Right ventricle myocardium inferior (tissue), 1 donor: ENCODE measurements at places on chromosomes 4 and X. TPM values are rescaled to one million over a fixed set of nuclear protein-coding genes. Genes with fewer than 3 reads are reported as not detected.

The AMBN gene
- total RNA-seq, result not detected

The CSAG1 gene
- total RNA-seq, result not detected

The MMGT1 gene
- total RNA-seq, result 22.4 TPM

The BRS3 gene
- not detected for total RNA-seq

DNA sequence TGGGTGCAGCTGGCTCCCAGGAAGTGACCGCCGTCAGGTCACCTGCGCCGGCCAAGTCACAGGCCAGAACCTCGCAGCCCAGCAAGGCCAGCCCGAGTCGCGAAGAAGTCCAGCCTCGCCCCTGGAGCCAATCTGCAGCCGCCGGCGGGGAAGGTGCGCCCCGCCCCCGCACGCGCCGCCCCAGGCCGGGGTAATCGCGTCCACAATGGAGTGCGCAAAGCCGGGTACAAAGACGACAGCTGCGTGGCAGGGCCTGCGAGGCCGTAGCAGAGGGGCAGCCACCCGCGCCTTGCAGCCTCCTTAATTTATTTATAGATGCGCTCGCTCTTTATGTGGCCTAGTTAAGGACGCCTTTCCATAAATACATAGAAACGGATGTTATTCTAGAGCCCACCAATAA is 139.4 kb upstream of the CPEB2 start:
- no peak for DNase-seq

DNA sequence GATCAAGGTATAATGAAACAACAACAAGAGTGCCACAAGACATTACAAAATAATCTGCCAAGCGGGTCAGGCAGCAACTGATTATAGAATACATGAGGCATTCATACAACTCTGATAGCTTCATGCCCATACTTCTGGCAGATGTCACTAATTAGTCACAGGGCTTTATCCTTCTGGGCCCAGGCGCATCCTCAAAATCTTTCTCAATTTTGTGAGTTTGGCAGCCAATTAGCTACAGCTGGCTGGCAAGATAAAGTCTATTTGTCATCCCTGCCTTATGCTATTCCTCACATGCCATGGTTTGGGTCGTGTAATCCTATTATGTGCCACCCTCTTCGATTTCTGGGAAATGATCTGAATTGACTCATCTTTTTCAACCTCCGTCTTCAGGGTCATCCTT is 254.3 kb downstream of the PACRGL start:
- no peak for DNase-seq

DNA sequence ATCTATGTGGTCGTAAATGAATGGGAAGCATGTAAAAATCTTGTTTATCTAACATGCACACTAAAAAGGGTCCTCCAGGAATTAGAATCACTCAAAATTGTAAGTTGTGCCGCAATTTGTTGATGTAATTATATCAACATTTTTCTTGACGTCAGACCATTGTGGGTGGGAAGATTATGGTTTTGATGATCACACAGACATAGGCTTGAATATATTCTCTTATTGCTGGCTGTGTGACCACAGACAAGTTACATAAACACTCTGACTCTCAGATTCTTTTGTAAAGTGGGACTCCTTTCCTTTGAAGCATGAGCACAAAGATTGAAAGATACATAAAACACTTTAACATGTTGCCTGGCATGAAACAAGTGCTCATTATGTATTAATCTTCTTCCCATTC is 51.5 kb downstream of the IL1RAPL1 start:
- DNase-seq, result no peak

DNA sequence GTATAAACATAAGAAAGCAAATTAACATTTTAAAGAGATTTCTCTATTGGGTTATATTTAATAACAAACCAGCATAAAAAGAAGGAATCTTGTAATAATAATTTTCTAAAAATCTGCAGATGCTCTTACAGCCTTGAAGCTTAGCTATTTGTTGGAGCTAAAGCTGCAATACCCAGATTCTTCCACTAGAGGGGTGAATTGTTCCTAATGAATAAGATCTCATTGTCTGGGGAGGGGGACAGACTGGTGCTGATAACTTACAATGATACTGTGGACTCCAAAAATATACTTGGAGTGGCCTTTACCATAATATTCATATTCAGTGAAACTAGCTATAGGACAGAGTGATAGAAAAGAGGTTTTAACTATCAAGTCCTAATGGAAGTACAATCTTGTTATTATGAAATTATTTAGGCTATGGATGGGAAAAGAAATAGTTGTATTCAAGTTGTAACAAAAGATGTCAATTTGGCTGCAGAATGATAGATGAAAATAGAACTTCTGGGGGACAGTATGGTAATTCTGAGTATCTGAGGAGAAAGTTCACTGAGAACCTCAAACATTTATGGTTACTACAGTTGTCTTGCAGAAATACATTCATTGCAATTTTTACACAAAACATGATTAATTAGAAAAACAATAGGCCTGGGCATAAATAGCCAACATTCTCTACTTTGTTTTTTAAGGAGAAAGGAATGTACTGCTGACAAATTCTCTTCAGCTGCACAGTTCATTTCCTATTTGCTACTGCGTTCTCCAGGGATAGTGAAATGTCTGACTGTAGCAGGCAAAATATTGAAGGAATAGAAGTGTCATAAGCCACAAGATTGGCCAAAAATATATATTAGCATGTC is 443.3 kb downstream of the GBA3 start:
- DNase-seq, result no peak

DNA sequence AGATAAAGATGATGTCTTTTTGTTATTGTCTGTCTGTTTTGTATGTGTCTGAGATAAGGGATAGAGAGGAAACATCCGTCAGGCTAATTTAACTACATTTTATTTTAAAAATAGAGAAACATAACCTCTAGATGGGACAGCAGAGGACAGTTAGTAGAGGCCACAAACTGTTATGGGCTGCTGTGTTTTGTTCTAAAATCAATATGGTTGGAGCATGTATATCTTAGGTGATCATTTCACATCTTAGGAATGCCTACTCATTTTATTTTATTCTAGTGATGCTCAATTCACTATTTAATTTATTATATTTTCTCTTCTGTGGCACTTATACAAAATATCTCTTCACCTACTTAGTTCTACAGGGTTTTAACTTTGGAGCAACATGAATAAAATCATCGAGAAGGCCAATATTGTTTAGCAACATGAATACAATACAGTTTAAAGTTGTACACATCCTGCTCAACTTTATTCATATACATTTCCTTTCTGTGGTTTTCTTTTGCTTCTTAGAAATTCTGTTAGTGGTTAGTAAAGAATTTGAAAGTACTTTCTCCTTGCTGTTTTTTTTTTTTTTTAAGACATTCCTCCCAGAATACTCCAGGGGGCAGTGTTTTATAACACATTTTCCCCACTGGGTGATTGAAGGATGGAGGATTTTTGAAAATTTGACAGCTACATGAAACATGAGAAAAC is 392.9 kb downstream of the UNC5C start:
- DNase-seq, result no peak

- no peak for DNase-seq
These were observed 124.1 kb upstream of the TBL1X start for GRCh38 chrX:9340598-9341290.

- DNase-seq, result no peak
These were observed 23.4 kb upstream of the KIAA1210 start for GRCh38 chrX:119151051-119151380.

- no peak for DNase-seq
These were observed 33.5 kb downstream of the ARHGEF9 start for GRCh38 chrX:63751481-63751880.
